HTR-8/SVneo (cell line): ENCODE measurements at places on chromosomes 2 and 18.

DNA sequence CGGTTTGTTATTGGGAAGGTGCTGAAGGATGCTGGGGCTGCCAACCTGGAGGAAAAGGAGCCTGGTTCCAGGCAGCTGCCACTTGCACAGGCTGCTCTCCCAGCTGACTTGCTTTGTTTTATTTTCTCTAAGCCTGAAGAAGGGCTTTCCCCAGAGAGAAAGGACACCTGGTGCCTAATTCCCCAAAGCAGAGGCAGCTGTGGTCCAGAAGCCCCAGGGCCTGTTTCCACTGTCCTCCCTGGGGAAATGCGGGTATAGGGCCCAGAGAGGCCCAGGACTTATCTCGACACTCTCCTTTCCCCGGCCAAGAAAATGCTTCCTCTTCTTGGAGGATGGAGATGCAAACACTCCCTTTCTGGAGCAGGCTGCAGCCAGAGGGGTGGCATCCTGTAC is 30.1 kb downstream of the INO80C start:
- no peak for DNase-seq

DNA sequence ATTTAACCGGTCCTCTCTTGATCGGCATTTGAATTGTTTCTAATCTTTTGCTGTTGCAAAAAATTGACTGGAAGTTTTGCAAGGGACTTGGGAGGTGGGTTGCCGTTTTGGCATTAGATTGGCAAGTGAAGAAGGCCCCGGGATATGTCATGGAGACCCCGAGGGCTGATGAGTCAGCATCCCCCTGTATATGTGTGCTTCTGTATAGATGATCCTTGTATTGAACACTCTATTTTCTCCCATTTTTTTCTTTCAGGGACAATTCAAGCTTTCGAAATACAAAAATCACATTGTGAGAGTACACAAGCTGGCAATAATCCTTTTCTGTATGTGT is 30.1 kb downstream of the EIF4E2 start:
- DNase-seq = no peak

GRCh38 chr2:113276761-113277425 is 1.8 kb downstream of the PAX8 start:
- no peak for DNase-seq

- no peak for DNase-seq
Measured at GRCh38 chr2:68938938-68939337, 13.8 kb downstream of the GKN2 start.

DNA sequence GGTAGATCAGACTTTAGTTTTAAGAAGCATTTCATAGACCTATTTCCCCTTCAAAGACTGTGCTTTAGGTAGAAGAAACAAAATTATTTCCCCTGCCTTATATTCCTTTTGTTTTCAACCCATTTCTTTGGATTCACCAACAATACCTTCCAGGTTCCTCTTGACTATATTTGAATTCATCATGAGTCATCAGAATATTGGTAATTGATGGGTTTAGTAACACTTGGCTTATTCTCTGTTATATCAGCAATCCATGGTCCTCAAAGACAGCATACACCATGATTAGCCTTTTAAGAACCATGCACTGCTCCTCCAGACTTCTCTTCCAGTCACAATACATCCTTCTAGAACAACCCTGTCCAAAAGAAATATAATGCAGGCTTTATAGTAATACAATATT is 83.0 kb upstream of the NOSTRIN start:
- no peak for DNase-seq

DNA sequence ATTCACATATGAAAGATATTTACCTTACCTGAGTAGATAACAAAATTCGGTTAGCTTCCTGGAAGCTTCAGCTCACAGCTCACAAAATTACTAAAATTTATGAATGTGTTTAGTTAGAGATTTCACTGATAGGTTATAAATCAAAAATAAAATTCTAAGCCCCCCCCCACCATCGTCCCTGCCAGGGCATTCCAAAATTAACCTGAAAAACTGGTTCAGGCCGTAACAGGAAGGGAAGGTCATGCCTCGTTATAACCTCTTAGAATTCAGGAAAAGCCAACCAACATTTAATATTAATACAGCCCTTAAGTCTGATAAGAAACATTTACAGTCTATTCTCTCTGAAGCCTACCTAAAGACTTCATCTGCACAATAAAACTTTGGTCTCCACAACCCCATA is 48.9 kb downstream of the COX7A2L start:
- no peak for DNase-seq

- no peak for DNase-seq
Measured at GRCh38 chr2:2493496-2493895, 162.4 kb upstream of the MYT1L start.

DNA sequence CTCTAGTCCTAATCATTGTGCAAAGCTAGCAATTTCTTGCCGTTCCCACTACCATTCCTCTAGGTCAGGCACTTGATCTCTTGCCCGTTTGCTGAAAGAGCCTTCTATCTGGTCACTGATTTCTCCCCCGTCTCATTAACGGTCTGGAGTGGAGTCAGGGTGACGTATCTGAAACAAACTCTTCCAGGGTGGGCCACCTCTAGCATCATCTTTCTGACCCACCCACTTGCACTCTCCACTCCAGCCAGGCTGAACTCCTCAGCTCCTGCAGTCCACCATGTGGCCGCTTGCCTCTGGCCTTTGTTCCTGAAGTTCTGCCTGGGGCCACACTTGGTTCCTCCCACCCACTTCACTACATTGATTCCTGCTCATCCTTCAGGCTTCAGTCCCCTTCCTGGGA is 13.3 kb downstream of the BCL2 start:
- no peak for DNase-seq
